T-helper 2 cell treated with Interferon-gamma antibody and Interleukin-4, amounts not matched to agents 5 μg/mL and 100 μg/mL, for 36 hours (primary cell): ENCODE measurements at places on chromosomes 7 and 10.
A peak's percentile ranks its signal among the peaks of the same experiment; 100 is the strongest.

DNA sequence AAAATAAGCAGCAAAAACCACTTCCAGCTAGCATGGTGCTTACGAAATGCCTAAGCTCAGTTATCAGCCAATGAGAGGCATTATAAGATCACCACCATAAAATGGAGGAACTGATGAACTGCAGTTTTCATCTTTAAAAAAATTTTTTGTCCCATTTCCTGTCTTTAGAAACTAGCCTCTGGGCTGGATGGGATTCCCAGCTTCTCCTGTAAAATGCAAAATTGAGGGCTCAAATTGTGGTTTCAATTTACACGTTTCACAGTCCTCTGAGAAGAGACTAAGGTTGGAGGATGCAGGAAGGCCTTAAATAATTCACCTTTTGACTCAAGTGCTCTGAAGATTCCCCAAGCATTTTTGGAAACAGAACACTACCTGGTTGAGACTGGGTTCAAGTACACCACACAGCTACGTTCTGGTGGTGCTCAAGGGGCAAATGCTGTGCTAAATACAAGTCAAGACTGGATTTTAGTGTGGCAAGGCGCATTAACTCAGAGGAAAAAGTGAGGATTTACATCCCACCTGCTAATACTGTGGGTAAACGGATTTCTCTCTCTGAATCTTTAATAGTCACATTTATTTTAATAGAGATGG lies 951 bp downstream of the ZNF25 start:
- DNase-seq: peak; percentile 8

DNA sequence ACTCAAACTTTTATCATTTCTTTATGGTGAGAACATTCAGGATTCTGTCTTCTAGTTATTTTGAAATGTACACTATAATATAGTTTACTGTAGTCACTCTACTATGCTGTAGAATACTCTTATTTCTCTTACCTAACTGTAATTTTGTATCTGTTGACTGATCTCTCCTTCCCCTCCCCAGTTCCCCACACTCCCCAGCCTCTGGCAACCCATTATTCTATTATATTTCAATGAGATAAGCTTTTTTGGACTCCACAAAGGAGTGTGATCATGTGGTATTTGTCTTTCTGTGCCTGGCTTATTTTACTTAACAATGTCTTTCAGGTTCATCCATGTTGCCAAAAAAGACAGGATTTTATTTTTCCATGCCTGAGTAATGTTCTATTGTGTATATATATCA lies 71.4 kb upstream of the DYNC1I1 start:
- DNase-seq: no peak

DNA sequence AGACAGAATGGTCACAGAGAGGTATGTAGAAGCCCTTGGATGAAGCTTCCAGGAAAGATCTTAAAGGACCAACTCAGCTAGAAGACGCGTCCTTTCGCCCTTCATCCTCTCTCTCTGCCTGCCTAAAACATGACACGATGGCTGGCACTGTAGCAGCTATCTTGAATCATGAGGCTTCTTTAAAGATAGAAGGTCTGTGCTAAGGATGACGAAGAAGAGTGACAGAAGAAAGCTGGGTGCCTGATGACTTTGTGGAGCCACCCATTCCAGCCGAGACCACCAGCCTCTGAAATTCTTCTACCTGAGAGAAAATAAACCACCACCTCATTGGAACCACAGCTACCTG lies 25.5 kb downstream of the WDR86 start:
- no peak for DNase-seq

DNA sequence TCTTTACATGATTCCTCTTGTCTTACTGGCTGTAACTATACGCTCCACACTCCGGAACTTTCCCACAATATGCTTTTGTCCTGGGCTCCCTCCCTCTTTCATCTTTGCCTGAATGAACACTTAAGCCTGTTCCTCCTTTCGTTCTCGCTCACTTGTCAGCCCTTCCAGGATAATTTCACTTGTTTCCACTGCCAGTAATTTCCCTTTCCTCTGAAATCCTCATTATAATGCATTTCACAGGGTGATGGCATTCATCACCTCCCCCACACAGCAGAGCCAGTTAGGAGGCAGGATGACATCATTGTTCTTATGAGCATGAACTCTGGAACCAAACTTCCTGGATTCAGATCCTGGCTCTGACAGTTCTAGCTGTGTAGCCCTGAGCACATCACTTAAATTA lies 372.6 kb downstream of the GPR158 start:
- DNase-seq: no peak

DNA sequence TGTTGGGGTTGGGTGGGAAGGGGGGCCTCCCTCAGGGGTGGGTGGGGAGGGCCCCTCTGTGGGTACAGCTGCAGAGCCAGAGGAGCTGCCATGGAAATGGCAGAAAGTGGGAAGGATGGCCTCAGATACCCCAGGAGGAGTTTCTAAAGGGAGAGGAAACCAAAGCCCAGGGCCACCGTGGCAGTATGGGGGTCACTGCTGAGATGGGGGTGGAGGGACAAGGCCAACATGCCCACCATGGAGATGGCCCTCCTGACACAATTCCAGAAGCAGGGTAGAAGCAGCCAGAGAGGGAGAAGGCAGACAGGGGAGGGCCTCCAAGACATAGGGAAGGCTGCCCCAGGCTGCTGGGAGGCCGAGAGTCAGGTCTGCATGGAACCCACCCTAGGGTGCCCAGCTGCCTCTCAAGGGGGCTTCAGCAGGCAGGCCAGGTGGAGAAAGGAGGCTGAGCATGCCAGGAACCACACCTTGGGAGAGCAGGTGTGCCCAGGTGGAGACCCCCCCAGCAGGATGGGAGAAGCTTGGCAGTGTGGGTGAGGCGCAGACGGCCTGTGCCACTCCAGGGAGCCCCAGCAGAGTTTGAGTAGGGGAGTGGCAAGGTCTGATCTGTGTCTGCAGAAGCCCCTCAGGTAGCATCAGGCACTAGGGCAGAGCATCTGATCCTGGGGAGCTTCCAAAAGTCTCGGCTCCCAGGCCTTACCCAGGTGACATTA lies 146.8 kb downstream of the ARHGAP22 start:
- no peak for DNase-seq

DNA sequence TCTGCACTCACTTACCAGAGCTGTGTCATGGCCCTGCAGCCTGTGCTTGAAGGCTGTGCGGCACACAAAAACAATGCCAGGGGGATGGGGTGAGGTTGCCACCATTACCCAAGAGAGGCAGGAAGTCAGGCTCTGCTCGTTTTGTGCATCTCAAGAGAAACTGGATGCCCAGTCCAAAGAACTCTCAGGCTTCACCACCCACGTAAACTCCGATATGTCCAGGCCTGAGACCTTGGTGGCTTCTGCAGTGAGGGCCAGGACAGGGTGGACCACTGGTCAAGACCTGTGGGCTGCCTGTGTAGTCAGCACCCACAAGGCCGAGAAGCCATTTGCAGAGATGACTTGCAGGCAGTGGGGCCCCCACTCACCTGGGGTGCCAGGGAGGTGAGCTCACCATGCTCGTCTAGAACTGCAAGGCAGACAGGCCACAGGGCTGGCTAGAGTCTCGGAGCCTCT lies 54.7 kb upstream of the EBF3 start:
- no peak for DNase-seq

DNA sequence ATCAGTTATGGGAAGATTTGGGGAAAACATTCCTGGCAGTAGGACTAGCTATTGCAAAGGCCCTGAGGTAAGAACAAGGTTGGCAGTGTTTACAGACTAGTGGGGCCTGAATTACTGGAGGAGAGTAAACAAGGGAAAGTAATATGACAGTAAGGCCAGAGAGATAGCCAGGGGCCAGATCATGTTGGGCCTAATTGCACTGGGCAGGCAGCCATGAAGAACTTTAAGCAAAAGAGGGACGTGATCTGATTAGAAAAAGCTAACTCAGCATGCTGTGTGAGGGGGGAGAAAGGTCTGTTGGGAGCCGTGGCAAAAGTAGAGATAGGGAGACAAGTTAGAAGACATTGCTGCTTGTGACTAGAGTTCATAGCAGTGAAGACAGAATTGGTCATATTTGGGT lies 9.2 kb downstream of the NUP42 start:
- DNase-seq: no peak

- DNase-seq: no peak
Observed at GRCh38 chr7:74253835-74254128, 417 bp downstream of the RFC2 start.

- no peak for DNase-seq
Observed at GRCh38 chr7:75892634-75893272, 13.9 kb downstream of the RHBDD2 start.

DNA sequence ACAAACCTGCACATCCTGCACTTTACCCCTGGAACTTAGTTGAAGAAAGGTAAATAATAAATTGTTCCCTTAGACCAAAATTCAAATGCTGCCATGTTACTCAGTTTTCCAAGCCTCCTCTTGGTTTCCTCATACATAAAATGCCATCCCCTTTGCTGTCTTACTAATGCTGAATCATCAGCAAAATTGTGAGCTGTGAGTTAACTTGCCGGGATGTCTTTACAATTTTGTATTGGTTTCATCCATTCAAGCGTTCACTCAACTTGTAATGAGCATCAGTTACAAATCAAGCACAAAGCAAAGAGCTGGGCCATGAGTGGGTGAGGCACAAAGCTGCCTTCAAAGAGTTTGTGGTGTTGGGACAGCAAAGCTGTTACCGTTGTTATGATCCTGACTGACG lies 395.8 kb upstream of the ZMIZ1 start:
- no peak for DNase-seq

DNA sequence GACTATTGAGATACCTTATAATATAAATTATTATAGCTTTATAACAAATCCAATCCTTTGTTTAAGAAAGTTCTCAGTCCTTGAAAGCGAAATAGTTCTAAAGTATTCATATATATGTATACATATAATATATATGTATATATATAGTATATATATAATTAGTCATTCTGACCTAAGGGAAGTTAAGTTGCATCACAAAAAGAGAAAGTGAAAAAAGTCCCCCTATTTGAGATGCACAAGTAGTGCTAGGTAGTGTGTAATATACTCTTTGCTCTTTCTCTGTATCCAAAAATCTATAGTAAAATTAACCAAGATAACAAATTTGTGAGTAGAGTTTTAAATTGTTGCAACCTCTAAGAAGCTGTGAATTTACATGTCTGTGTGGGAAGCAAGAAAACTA lies 13.3 kb upstream of the IFIT1B start:
- no peak for DNase-seq

DNA sequence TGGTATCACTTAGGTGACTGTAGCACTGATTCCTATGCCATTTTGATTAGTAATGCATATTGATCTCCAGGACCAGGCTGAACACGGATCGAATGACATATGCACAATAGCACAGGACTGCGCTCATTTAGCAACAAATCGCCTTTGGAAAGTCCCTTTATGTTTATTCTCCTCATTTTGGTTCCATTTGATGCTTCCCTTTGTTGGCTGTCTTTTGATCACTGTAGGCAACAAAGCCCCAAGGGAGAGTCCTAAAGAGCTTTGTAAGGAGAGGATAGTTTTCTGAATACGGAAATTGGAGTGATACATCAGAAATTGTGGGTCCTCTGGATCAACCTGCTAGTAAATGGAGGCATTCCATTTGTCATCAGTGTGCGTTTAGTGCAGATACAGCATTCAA lies 1111.4 kb downstream of the SORCS1 start:
- DNase-seq: no peak
